ENCODE measurements at places on chromosomes 2 and 18. TPM values are rescaled to one million over a fixed set of nuclear protein-coding genes. Genes with fewer than 3 reads are reported as not detected.
A peak's percentile ranks its signal among the peaks of the same experiment; 100 is the strongest.

GRCh38 chr2:18378020-18378653, 182.3 kb downstream of the RDH14 start:
- no peak overlapping the region for H3K27ac ChIP-seq
- H3K36me3 ChIP-seq = no peaks in the 10 kb centered on the region

ACOXL gene
- not detected for polyA plus RNA-seq

PLA2R1 gene
- not detected for polyA plus RNA-seq

DNA sequence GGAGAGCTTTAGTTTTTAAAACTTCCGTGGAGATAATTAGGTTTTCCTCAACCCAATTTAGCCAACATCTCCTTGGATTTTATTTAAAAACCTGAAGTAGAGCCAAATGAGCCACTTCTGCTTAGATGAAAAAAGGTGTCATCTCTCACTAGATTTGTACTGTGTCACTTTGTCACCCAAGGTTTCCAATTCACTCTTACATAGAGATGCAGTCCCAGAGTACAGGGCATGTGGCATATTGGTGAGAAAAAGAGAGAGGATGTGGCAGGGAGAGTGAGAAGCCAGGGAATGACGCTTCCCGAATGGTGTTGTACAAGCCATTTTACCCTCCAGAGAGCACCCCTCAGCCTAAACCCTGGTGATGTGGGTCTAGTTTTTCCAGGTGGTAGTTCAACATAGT, 44.4 kb upstream of the CTLA4 start:
- H3K27ac ChIP-seq = no peak overlapping the region
- no peak overlapping the region for H3K4me3 ChIP-seq
- no peaks in the 10 kb centered on the region for H3K27me3 ChIP-seq
- H3K36me3 ChIP-seq = no peaks in the 10 kb centered on the region
- no peaks in the 10 kb centered on the region for H3K4me1 ChIP-seq

REG1A gene
- polyA plus RNA-seq = not detected

OTOS gene
- polyA plus RNA-seq = not detected

DNA sequence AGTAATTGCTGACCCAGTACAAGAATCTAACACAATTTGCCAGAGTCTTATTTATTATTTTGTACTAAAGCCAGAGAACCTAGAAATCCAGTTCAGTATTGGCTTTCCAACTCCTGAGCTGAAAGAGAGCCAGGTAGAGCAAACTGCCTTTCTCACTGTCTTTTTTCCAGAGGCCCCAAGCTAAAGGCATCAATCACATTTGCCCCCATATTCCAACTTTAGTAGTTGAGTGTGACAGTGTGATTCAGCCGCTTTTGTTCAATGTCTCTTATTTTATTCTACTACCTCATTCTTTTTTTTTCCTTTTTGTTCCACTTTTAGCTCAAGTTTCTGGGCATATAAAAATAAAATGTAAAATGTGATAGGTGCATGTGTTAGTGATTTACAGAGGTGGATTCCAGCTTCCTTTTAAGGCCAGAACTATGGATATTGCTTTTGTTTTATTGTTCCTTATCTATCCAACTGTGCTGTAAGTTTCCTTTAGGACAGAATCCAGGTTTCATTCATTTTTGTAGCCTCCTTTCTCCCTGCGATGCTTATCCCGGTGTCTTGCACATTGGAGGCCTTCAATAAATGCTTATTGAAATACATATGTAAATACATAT, 153.0 kb downstream of the ZEB2 start:
- H3K27ac ChIP-seq = no peak overlapping the region
- no peaks in the 10 kb centered on the region for H3K27me3 ChIP-seq
- no peak for DNase-seq
- H3K4me3 ChIP-seq = no peak overlapping the region
- H3K36me3 ChIP-seq = no peaks in the 10 kb centered on the region

DNA sequence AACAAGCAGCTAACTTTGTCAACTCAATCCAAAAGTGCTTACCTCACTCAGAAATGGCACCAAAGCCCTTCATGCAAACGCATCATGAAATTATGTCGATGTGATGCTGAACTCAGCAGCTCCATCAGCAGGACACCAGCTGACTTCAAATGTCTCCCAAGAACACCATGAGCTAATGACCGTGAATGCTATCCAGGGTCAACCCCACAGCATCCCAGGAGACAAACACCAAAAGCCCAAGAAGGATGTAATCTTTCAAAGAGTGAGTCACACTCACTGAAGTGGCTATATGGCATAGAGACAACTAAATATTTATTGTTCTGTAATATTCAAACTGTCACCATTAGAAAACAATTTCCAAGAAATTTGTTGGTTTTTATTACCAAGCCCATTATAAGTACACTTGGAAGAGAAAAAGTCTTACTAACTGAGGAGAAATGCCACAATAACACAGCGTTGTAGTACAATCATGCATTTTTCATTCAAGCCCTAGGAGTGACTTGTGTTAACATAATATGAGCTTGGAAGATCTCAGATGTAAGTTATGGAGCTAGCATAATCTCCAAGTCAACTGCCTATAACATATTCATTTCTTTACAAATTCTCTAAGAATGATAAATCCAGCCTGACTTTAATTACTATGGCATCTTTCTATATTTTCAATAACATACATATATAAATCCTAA, 165.0 kb upstream of the CCDC68 start:
- peaks cover under 1% of the 10 kb centered on the region for H3K4me1 ChIP-seq
- no peak overlapping the region for H3K4me3 ChIP-seq
- no peak overlapping the region for H3K27ac ChIP-seq
- no peak for DNase-seq

KLHL14 gene
- not detected for polyA plus RNA-seq

GRCh38 chr18:52670896-52671295, 330.9 kb downstream of the DCC start:
- H3K27me3 ChIP-seq = no peaks in the 10 kb centered on the region
- no peaks in the 10 kb centered on the region for H3K36me3 ChIP-seq
- no peak for DNase-seq
- no peaks in the 10 kb centered on the region for H3K4me1 ChIP-seq
- H3K27ac ChIP-seq = no peak overlapping the region

DNA sequence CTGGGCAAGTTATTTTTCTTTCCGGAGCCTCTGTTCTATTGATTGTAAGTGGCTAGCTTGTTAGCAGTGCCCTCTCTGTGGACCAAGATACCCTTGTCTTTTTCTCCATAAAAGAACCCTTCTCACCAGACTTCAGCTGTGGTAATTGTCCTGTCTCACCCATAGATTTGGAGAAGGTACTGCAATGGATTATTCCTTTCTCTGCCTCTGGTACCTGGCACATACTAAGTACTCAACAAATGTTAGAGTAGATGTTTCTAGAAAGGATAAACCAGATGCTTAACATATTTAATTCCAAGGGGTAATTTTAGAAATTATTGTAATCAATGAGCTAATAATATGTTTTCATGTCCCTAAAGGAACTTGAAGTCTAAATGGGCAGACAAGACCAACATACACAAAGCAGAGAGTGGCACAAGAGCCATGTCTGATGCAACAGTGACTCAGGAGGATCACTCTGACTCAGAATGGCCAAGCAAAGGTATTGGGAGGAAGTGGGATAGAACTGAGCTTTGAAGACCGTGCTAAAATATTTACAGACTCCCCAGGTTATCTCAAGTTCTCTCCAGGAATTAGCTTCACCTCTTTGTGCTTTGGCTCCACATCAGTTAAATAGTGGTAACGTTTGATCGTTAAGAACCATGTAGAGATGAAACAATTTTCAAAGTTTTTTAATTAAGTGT, 129.7 kb upstream of the OSR1 start:
- H3K27ac ChIP-seq = no peak overlapping the region
- no peak for DNase-seq
- H3K4me3 ChIP-seq = no peak overlapping the region
- H3K27me3 ChIP-seq = no peaks in the 10 kb centered on the region
- H3K36me3 ChIP-seq = no peaks in the 10 kb centered on the region
- H3K4me1 ChIP-seq = no peaks in the 10 kb centered on the region

GRCh38 chr2:219281588-219281987, 2.4 kb downstream of the DNAJB2 start:
- peak; percentile 42 for DNase-seq
- no peaks in the 10 kb centered on the region for H3K27me3 ChIP-seq
- H3K36me3 ChIP-seq = no peaks in the 10 kb centered on the region

SPP2 gene
- not detected for polyA plus RNA-seq

DNA sequence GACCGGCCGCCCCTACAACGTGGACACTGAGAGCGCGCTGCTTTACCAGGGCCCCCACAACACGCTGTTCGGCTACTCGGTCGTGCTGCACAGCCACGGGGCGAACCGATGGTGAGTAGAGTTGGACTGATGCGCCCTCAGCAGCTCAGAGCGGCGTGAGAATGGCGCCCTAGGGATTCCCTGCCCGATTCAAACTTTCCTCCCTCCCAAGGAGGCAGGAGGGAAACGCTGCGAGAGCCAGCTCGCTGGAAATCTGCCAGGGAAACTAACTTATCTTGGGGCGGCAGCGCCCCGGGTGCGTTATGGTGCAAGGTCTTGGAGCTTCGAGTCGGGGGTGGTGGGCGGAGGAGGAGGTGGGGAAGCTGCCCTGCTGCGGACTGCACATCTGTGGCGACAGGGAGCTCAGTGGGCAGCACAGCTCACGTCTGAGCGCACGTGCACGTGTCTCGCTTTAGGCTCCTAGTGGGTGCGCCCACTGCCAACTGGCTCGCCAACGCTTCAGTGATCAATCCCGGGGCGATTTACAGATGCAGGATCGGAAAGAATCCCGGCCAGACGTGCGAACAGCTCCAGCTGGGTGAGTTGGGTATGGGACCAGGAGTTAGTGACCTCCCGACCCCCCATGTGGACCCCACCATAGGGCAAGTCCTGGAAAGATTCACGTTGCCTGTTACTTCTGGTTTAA, 697 bp downstream of the ITGA4 start:
- H3K36me3 ChIP-seq = no peaks in the 10 kb centered on the region
- H3K27ac ChIP-seq = no peak overlapping the region
- DNase-seq = peak; percentile 9
- H3K4me1 ChIP-seq = no peaks in the 10 kb centered on the region
- no peaks in the 10 kb centered on the region for H3K27me3 ChIP-seq
- no peak overlapping the region for H3K4me3 ChIP-seq

DNA sequence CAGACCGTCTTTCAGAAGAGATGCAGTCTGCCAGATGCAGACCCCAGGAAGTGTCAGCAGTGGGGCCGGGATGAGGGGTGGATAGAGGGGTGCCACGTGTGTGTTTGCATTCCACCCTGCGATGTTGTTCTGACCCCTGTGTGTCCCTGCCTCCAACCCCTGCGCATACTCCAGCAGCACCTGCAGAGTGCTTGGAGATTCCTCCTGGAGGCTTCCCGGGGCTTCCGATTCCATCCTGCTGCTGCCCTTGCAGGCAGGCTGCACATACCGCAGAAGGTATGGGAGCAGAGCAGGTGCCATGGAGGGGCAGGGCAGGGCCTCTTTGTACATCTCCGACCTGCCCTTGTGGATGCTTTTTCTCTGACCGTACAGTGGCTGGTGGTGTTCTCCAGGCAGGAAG, 177.2 kb downstream of the SH3RF3 start:
- peaks cover 11% of the 10 kb centered on the region for H3K27me3 ChIP-seq
- H3K27ac ChIP-seq = no peak overlapping the region
- no peaks in the 10 kb centered on the region for H3K36me3 ChIP-seq
- H3K4me1 ChIP-seq = no peaks in the 10 kb centered on the region
- H3K4me3 ChIP-seq = no peak overlapping the region

STAT4 gene
- polyA plus RNA-seq = not detected

- no peaks in the 10 kb centered on the region for H3K27me3 ChIP-seq
- no peak for DNase-seq
- H3K27ac ChIP-seq = no peak overlapping the region
- no peaks in the 10 kb centered on the region for H3K4me1 ChIP-seq
These were observed 22.3 kb upstream of the SERPINB5 start for GRCh38 chr18:63454497-63454896.

RBM45 gene
- polyA plus RNA-seq = 16.2 TPM

All from K562 (cell line).